ENCODE measurements at places on chromosomes 13 and 19.

GRCh38 chr19:2210206-2210605, 25.9 kb downstream of the PLEKHJ1 start:
- no peak for DNase-seq

DNA sequence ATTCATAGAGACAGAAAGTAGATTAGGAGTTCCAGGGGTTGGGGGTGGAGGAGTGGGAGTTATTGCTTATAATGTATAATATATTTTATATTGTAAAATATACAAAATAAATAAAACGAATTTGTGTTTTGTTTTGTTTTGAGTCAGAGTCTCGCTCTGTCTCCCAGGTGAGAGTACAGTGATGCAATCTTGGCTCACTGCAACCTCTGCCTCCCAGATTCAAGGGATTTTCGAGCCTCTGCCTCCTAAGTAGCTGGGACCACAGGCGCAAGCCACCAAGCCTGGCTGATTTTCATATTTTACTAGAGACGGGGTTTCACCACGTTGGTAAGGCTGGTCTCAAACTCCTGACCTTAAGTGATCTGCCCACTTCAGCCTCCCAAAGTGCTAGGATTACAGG, 2.5 kb upstream of the GADD45GIP1 start:
- DNase-seq = no peak

GRCh38 chr13:47120282-47120681, 223.4 kb upstream of the HTR2A start:
- DNase-seq = no peak

GRCh38 chr13:58379221-58379620, 747.7 kb downstream of the PCDH17 start:
- no peak for DNase-seq

DNA sequence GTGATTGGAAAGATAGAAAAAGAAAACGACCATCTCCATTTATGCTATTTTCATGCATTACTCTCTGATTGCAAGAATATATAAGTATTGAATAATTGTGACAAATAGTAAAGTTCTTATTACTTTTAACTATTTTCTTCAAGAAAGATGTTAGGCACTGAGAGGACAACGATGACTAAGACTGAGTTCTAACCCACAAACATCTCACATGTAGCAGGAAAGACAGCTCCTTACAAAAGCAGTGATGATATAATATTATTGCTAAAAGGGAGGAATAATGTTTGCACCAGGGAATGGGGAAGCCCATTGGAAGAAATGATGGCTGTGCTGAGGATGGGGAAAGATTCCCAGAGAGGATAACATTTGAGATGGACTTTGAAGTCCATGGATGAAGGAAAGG, 22.6 kb downstream of the RXFP2 start:
- DNase-seq = no peak

Measured in AG09309 (cell line).